ENCODE measurements at places on chromosomes 3 and 15.

- DNase-seq, result no peak
Observed at GRCh38 chr3:74523811-74524210, 90.6 kb downstream of the CNTN3 start.

GRCh38 chr3:184361532-184361931 lies at the start of the genes CLCN2 and POLR2H:
Gene CLCN2, minus strand, starts transcription at chr3:184361605. Its CDS starts 126 bp downstream, at chr3:184361479.
Gene POLR2H, plus strand, starts transcription at chr3:184361710. Its CDS starts 1,783 bp downstream, at chr3:184363493.
- no peak for DNase-seq

DNA sequence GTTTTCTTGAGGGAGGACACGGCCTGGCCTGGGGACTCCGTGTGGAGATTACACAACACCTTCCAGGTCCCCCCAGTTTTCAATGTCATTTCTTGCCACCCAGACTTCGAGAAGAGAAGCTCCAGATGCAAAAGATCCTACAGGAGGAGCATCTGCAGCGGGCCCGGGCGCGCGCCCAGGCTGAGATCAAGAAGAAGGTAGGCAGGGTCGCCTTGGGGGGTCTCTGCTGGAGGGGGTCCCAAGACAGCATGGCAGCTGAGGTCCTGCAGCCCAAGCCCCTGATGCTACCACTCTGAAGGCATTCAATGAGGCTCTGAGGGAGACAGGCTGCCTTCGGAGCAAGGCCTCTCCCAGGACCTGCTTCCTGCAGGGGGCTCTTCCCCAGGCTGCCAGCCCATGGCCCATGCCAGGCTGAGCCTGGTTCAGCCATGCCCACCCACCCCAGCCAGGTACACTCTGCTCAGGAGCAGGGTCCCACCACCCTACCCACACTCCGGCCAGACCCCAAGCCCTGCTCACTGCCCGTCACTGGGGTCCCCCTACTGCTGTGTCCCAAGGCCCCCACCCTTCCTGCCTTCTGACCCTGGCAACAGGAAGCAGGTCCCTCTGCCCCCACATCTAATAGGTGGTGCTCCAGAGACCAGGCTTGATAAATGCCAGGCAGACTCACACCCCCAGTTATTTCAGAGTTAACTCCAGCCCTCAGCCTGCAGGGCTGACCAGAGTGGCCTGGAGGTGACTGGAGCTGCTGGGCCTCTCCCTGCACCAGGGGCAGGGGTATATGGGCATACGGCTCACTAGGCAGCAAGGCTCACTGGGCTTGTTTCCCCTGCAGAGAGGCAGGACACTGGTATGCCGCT lies 40.0 kb downstream of the ZXDC start:
- DNase-seq, result no peak

GRCh38 chr15:22939051-22939450 lies 41.1 kb downstream of the CYFIP1 start:
- no peak for DNase-seq

- DNase-seq, result no peak
Observed at GRCh38 chr3:197343656-197344408, 45.4 kb upstream of the DLG1 start.

DNA sequence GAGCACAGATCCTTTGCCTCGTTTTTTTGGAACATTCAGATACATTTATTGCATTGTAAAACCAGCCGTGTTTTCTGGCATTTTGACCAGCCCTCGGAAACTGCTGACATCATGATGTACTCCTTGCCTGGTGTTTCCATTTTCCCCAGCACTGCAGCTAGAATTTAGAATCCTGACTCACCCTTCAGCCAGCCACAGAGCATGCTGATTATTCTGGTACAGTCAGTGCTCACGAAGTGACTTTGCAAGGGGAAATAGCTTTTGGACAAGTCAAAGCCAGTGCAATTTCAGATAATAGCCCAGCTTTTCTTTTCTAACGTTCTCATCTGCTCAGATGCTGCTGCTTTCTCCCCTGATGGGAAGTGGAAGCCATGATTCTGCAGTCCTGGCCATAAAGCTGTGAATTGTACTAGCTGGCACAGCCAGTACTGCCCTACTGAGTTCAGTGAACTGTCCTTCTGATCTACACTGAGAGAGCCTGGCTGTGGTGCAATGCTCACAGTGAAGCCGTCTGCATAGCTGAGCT lies 12.1 kb upstream of the CNBP start:
- DNase-seq, result no peak

DNA sequence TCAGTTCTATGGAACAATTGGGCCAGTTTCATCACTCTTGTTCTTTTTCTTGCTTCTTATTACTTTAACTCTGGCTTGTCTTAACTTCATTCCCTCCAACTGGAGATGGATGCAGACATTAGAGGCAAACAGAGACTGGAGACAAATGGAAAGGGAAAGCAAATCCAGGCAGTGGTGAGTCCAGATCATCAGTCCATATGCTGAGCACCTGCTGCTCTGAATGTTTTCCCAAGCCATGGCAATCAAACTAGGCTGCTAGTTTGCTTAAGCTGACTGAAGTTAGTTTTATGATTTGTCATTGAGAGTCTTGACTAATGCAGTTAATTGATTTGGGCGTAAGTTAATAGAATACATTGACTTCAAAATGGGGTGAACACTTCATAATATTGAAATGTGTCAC lies 41.0 kb upstream of the TBC1D5 start:
- DNase-seq, result no peak

DNA sequence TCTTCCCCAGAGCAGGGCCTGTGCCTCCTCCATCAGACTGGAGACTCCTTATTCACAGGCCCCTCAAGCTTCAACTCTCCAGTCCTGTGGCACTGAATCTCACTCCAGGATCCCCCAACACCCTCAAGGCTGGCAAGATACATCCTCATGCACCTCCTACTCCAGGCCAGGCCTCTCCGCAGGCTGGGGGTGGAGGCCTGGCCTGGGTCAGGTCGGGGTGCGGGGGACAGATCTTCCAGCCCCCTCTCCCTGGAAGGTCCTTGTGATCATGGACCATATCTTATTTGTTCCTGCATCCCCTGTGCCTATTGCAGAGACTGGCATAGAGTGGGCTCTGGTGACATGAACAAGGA lies 147.3 kb downstream of the SMAD6 start:
- DNase-seq, result no peak

DNA sequence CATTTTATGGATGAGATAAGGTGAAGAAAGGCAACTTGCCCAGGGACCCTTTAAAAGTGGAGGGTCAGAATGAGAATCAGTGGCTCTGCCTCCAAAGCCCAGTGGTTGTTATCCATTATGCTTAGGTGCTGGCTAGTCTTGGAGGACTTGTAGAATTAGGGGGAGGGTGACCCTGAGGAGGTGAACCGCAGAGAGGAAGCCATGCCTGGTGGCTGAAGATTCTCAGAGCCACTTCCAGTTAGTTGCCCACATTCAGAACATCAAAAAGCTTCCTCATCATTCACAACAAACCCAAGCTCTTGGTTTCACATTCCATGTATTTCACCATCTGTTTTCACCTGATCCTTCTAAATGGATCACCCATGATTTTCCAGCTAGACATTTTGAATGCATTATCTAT lies 11.2 kb downstream of the EBLN2 start:
- no peak for DNase-seq

DNA sequence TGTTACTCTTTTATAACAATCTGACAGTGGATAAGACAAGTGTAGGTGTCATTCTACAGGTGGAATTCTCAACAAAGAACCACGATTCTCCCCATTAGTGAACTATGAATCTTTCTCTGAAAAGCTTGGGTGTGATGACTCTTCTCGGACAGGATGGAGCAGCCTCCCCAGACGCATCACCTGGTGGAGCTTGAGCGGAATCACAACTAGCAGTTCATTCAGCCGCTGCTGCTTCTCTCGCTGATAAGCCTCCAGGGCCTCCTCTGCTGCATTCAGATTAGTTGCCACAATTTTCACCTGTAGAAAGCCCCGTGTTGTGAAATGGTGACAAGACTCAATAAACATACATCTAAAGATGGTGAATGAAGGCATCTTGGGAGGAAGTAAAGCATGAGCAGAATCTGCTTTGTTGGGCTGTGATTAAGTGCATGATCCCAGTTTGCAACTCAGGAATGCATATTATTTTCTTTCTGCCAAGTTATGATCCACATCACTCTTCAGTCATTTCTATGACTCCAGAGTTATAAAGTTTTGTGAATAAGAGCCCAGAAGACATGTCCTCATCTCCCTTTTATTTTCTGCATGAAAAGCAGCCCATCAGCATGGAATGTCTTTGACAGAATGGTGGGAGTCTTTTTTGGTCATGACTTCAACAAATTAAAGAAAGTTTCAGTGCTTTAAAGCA lies 93.6 kb downstream of the BOC start:
- DNase-seq, result no peak

DNA sequence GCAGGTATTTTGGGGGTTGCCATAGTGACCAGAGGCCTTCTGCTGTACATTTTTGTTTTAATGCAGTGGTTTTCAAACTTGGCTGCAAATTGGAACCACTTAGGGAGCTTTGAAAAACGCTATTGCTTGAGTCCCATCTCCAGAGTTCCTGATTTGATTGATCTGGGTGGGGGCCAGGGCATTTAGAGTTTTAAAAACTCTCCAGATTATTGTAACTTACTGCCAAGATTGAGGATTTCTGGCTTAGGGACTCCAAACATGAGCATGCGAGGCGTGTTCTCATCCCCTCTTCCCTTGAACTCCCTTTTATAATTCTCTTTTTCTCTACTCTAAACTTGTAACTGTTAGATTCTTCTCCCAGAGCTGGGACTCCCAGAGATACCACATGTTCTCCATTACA lies 340.8 kb upstream of the SUCLG2 start:
- no peak for DNase-seq

DNA sequence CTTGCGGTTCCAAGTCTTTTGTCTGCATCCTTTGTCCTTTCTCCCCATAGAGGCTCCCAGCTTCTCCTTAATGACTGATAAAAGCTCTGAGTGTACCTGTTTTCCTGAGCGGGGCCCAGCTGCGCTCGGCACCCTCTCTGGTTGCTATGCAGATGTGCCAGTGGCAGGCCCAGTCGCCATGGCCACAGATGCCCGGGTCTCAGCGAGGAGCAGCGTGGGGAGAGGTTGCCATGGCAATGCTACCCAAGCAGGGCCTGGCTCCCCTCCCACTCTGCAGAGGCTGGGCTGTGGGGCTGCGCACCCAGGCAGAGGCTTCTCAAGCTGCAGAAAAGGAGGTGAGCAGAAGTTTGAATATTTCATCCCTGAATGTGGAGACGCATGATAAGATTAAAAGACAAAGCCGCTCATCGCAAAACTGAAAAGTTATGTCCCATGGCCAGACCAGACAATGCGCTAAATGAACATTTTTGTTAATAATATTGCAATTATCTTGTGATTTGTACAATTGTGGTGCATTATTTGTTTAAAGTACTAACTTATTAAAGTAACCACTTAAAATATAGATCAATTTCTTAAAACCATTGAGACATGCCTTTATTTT lies 66.1 kb downstream of the TPRA1 start:
- no peak for DNase-seq
